8988T (cell line): ENCODE measurements at places on chromosomes 1 and 21.
A peak's percentile ranks its signal among the peaks of the same experiment; 100 is the strongest.

- no peak for DNase-seq
Measured at GRCh38 chr21:15208786-15209185, 144.0 kb upstream of the NRIP1 start.

DNA sequence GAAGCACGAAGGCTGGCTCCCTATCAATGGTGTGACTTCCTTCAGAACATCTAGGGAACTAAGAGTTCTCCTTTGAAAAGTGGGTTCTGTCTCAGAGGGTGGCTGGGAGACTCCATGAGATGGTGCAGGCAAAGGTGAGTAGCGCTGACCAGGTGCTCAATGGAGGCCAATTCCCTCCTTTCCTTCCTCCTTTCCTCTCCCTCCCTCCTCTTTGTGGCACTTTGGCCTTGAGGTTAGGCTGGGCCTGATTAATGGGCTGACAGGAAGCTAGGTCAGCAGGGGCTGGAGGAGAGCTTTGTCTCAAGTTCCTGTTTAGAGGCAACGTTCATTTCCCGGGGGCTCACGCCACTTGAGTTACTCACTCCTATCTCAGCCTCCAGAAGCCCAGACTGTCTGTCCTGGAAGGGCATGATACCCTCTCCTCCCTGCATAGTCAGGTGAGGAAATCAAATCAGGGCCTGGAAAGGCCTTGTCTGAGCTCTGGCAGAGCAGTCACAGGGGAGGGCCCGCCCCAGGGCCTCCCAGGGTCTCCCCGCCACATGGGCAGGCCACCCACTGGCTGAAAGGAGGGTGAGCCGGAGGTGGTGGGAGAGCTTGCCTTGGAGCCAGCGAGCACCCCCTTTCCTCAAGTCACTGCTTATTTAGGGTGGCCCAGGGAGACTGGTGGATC is 58.4 kb upstream of the SSBP3 start:
- no peak for DNase-seq

- DNase-seq: no peak
Measured at GRCh38 chr1:244659694-244660093, 6.8 kb downstream of the DESI2 start.

GRCh38 chr1:209853676-209854075 is 25.9 kb downstream of the UTP25 start:
- DNase-seq: no peak

DNA sequence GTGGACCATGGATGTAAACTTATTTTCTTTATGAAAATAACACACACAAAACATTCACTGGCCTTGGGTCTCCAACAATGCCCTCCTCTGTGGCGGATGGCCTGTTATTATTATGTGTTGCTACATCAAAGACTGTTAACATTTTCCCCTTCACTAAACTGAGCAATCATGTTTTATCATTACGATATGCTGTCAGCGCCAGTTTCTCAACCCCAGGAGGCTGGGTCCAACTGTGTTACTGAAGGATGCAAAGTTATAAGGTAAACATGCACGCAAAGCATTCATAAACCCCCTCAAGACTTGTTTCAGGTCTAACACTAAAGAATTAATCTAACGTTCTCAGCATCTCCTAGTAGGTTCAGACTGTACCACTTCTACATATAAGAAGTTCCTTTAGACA is 6.0 kb upstream of the DUSP10 start:
- no peak for DNase-seq

- DNase-seq: no peak
Measured at GRCh38 chr1:192866241-192866868, 57.5 kb downstream of the RGS2 start.

- no peak for DNase-seq
Measured at GRCh38 chr21:42022091-42022430, 11.9 kb upstream of the ZBTB21 start.

DNA sequence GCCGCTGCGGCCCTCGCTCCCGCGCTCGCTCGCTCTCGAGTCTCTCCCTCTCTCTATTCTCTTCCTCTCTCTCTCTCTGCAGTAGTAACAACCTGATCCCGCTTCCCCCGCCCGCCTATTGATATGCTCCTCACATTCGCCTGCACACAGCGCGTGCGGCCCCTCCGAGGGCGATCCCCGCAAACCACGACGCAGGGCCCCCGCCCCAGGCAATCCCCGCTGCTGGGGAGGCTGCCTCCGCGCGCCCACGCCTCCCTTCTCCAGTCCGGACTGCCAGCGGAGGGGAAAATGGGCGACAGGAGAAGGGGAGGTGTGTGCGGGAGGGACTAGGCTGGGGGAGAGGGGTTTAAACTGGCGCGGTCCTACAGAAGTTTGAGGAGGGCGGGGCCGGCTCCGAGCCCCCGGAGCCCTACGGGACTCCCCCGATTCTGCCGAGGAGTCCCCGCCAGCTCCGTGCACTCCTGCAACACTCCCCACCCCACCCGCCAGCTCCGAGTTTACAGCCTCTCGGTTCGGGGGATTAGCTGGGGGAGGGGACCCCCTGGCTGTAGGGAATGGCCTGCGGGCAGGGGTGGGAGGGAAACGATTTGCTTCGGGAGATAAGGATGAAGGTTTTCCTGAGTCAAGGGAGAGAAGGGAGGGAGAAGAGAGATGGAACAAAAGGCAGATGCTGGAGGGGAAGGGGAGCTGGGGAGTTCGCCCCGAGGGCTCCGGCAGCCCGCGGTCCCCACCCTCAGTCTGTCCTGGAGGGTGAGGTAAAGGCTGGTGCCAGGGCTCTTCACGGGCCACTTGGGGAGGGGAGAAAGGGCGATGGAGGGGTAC is 66.6 kb downstream of the SYT2 start:
- no peak for DNase-seq

DNA sequence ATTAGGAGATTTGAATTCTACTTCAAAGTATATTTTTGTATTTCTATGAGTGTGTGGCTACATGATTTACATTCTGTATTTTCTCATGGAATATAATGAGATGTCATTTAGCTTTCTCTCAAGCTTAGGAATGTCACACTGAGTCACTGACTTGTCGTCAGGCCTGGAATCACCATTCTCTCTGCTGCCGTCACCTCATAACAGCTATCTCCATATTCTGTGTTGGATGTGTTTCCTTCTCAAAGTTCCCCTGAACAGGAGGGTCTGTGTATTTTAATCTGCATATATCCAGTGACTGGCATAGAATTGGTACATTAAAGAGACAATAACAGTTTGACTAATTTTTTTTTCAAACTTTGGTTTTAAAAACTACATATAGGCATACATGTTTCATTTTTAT is 35.9 kb downstream of the LYPLAL1 start:
- DNase-seq: no peak

DNA sequence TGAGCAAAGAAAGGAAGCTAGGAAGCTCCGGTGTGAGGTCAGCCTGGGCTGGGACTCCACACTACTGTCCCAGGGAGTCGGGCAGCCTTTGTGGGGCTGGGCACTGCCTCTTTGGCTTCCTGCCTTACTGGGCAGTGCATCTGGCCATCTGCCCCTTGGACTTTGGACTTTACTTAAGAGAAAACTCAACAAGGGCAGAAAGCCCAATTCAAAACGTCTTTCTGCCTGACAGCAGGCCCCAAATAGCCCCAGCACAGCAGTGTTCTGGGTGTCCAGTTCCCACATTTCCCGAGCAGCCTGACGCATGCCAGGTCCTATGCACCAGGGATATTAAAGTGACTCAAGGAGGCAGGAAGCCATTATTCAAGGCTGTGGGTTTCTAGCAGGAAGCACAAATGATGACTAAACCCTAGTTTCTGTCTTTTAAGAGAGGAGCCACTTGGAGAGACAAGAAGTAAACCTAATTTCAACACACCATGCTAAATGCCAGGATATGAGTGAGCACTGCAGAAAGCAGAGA is 37.9 kb upstream of the EDEM3 start:
- peak; percentile 28 for DNase-seq

GRCh38 chr1:65505547-65506300 is 85.3 kb downstream of the LEPR start:
- DNase-seq: no peak

DNA sequence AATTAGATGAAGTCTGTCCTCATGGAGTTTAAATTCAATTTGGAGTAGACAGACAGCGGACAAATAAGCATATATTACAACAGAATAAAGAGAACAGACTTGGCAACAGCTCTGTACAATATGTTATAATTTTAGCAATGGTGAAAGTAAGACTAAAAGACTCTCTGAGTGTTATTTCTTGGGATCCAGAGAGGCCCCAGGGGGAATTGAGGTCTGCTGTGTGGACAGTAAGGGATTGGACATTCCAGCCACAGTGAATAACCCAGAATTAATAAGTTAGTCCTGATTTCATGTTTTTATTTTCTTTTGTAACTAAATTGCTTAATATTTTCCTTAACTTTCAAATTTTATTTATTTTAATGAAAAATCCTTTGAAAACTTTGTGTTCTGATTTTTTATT is 101.7 kb downstream of the PATJ start:
- no peak for DNase-seq

DNA sequence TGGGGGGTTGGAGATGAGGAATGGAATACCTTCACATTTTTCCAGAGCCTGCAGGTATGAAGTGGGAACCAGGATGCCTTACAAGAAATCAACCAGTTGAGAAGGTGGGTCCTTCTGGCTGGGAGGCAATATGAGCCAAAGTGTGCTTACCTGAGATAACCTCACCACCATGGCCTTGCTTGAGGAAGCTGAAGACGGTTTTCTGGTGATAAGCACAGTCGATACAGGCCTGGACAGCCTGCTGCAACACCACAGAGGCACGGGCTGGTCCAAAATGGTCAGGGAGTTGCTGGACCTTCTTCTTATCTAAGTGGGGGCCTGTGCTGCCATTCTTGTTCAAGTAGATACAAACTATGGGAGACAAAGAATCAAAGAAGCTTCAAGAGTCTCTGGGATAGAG is 27.0 kb upstream of the SLFNL1 start:
- no peak for DNase-seq

DNA sequence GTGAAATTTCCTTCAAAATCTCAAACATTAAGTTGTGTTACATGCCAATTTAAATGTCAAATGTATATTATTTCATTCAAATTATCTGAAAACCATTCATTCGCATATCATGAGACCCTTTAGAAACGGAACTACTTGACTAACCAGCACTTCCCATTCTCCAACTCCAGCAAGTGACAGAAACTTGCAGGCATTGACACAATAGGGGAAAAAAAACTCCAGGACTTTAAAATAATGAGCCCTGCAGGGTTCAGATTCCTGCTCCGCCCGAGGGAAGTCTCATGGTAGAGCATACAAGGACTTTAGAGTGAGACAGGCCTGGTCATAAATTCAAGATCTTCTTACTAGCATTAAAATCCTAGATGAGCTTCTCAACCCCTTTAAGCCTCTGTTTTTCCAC is 138.9 kb downstream of the NR5A2 start:
- DNase-seq: no peak

GRCh38 chr1:107682467-107682866 is 282.5 kb downstream of the VAV3 start:
- DNase-seq: no peak

DNA sequence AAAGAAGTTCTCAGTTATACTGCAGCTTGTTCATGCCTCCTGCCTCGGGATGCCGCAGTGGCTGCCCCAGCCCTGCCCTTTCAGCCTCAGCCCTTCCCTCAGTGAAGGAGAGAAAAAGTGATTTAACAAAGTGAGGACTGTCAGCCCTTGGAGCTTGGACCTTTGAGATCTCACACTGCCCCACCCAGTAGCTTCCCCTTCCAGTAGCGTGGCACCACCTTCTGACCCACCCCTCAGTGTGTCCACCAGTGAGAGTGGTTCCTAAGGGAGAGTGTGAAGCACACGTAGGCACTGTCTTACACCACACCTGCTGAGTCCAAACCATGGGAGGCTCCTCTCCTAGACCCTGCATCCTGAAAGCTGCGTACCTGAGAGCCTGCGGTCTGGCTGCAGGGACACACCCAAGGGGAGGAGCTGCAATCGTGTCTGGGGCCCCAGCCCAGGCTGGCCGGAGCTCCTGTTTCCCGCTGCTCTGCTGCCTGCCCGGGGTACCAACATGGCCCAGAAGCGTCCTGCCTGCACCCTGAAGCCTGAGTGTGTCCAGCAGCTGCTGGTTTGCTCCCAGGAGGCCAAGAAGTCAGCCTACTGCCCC is at the start of gene CDA:
Gene CDA, plus strand, starts transcription at position 464 of the 592 bp plus-strand sequence. Its CDS starts 33 bp downstream, at position 497.
- no peak for DNase-seq

- DNase-seq: no peak
Measured at GRCh38 chr1:109253803-109254620, 4.7 kb downstream of the CELSR2 start.

DNA sequence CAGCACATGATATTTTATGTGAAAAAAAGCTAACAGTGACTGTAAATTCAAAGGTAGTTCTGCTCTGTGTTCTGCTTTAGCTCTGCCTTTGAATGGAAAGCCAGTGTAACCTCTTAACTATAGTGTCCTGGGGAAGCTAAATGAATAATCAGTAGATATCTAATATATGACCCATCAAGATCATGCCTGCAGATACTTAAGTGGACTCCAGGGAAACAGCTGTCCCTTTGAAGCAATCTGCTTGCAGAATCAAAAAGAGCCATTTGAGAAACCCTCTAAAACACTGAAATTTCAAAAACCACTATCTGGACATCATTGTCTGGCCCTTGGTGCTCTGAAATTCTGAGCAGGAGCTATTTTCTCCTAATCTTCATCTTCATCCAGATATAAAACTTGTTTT is 104.2 kb upstream of the ADGRL4 start:
- no peak for DNase-seq

DNA sequence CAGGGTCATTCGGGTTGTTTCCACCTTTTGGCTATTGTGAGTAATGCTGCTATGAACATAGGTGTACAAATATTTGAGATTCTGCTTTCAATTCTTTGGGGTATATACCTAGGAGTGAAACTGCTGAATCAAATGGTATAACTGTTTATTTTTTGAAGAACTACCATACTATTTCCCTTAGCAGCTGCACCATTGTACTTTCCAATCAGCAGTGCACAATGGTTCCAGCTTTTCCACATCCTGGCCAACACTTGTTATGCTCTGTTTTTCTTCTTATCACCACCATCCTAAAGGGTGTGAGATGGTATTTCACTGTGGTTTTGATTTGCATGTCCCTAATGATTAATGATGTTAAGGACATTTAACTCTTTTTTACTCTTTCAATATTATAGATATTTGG is 3.6 kb upstream of the ABCA4 start:
- no peak for DNase-seq

GRCh38 chr1:44780583-44781121 is 5.3 kb downstream of the RPS8 start:
- DNase-seq: no peak
